Stimulated activated CD4-positive, alpha-beta T cell treated with anti-CD3 and anti-CD28 coated beads, Interleukin-15, amount 100 ng/mL, for 1 hour (primary cell): ENCODE measurements at places on chromosomes 13 and 19.

GRCh38 chr13:50598338-50598737 is 245.2 kb downstream of the DLEU7 start:
- DNase-seq, result no peak

- DNase-seq, result no peak
Measured at GRCh38 chr13:30580852-30581502, 36.7 kb upstream of the USPL1 start.

DNA sequence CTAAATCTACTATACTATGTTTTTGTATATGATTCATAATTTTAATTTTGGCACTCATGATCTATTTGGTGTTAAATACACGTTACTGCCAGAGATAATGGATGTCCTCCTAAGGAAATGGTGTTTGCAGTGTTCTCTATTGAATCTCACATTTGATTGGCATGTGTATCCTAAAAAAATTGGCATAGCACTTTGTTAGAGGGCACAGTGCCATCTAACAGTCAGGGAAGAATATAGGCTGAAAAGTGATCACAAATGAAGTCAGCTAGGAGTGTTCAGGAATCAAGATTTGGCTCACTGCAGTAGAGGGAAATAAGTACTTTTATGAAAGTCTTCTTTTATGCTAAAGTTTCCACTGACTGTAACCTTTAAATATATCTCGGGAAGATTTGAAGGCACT is 624.6 kb downstream of the GPC6 start:
- no peak for DNase-seq

DNA sequence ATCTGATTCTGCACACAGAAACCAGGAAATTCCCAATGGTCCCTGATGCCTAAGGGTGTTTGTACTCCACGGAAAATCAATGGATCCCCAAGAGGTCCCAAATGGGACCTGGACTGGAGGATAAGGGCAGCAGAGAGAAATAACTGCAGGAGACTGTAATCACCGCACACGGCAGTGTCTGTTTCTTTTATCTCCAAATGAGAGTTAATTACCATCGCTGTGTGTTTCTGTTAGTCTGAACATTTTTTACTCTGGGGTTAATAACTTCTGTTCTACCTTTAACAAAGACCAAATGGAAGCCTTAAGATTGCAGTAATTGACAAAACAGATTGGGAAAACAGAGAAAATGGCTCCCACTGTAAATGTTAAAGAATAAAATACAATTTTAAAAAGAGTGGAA is 320.9 kb downstream of the DCLK1 start:
- DNase-seq, result no peak

DNA sequence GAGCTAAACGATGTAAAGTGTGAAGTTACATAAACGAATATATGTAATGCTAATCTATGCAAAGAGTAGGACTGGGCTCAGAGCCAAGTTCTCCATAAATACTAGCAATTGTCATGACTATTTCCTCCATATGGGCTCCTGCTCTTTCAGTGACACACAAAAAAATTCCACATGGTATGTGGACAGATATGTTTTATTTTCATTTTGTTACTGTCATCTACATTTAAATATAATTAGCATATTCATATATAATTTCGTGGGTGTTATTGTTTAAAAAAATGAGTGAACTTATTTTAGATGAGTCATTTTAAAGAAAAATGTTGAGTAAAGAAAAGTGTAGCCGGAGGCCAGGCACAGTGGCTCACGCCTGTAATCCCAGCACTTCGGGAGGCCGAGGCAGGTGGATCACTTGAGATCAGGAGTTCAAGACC is 5.0 kb upstream of the IGSF23 start:
- DNase-seq, result no peak

GRCh38 chr13:56352361-56352760 is 788.4 kb upstream of the PRR20A start:
- no peak for DNase-seq

GRCh38 chr19:2507109-2507508 is 31.2 kb downstream of the GADD45B start:
- DNase-seq, result no peak

- DNase-seq, result no peak
Measured at GRCh38 chr13:58085819-58086218, 454.3 kb downstream of the PCDH17 start.

- no peak for DNase-seq
Measured at GRCh38 chr19:42197375-42197817, 20.1 kb downstream of the DEDD2 start.

GRCh38 chr19:42594617-42595489 is at the start of gene CEACAM8:
Gene CEACAM8 (minus strand): TSS chr19:42594924. CDS start chr19:42594828, 96 bp downstream.
- DNase-seq, result no peak

DNA sequence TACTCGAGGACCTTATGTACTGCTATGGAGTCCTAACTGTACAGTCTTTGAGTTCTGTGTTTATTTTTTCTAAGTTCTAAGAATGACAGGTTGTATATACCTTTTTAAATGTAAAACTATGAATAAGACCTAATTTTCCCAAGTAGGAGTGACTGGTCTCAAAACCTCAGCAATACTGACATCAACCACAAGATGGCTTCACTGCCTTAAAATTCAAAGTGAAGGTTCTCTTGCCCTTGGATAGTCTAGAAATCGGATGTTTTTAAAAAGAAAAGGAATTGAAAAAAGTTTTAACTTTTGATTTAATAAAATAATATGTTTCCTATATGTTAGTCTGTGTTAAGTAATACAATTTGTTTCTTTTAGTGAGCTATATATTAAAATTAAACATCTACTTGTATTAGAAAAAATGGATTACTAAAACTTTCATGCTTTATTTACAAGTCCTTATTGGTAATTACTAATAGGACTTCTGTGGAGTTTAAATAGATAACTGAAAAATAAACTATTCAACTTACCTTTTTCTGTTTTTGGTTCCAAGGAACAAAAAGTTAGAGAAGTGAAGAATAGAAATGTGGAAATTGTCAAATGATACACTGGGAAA is 52.0 kb downstream of the TDRD3 start:
- DNase-seq, result no peak

DNA sequence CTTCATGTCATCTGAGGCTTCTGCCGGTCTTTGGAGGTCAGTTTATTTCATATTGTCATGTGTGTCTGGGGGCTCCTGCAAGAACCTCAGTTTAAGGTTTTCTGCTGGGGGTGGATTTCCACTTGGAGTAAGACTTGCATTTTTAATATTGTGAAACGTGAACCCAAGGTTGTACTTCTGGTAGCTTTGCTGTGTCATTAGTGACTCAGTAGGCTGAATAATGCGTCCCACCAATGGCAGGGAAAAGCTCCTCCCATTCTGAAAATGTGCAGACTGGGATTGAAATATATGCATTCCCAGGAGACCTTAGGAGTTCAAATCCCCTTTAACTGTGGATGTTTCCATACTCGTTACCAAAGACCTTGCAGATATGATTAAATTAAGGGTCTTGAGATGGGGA is 46.2 kb downstream of the ING1 start:
- no peak for DNase-seq

GRCh38 chr19:53511933-53512374 is 26.0 kb upstream of the ZNF331 start:
- DNase-seq, result no peak

- DNase-seq, result no peak
Measured at GRCh38 chr19:38114651-38115050, 109.4 kb downstream of the DPF1 start.

- DNase-seq, result no peak
Measured at GRCh38 chr19:16566702-16567101, 5.5 kb downstream of the SLC35E1 start.
